ENCODE measurements at places on chromosomes 13 and 19. TPM values are rescaled to one million over a fixed set of nuclear protein-coding genes. Genes with fewer than 3 reads are reported as not detected.
A peak's percentile ranks its signal among the peaks of the same experiment; 100 is the strongest.

TDRD12 gene
- 24.3 TPM for total RNA-seq

GRCh38 chr13:74406420-74406819 is 272.2 kb upstream of the KLF12 start:
- no peaks in the 10 kb centered on the region for H3K36me3 ChIP-seq
- H3K4me1 ChIP-seq: no peaks in the 10 kb centered on the region
- H3K4me3 ChIP-seq: no peak overlapping the region

- no peaks in the 10 kb centered on the region for H3K36me3 ChIP-seq
- no peak for DNase-seq
- H3K27me3 ChIP-seq: no peaks in the 10 kb centered on the region
- H3K4me3 ChIP-seq: no peak overlapping the region
Observed at GRCh38 chr13:34151885-34152284, 333.9 kb downstream of the RFC3 start.

ZNF415 gene
- total RNA-seq: 63.8 TPM

GRCh38 chr19:294341-294945 is 3.2 kb upstream of the PLPP2 start:
- H3K4me3 ChIP-seq: no peak overlapping the region
- H3K27me3 ChIP-seq: no peaks in the 10 kb centered on the region
- no peak overlapping the region for H3K27ac ChIP-seq
- H3K36me3 ChIP-seq: no peaks in the 10 kb centered on the region
- H3K4me1 ChIP-seq: peaks cover 11% of the 10 kb centered on the region
- no peak for DNase-seq

GRCh38 chr13:39350461-39350881 is 252.5 kb downstream of the LHFPL6 start:
- no peak overlapping the region for H3K27ac ChIP-seq
- peaks cover 5% of the 10 kb centered on the region for H3K4me1 ChIP-seq
- DNase-seq: no peak
- no peak overlapping the region for H3K4me3 ChIP-seq

- peak overlapping the region; percentile 74 for H3K27ac ChIP-seq
- H3K27me3 ChIP-seq: no peaks in the 10 kb centered on the region
- H3K4me3 ChIP-seq: peak overlapping the region; percentile 76
- H3K36me3 ChIP-seq: no peaks in the 10 kb centered on the region
Observed at GRCh38 chr19:10568062-10568825, 535 bp downstream of the CDKN2D start.
